ENCODE measurements at places on chromosomes 7 and 10.

DNA sequence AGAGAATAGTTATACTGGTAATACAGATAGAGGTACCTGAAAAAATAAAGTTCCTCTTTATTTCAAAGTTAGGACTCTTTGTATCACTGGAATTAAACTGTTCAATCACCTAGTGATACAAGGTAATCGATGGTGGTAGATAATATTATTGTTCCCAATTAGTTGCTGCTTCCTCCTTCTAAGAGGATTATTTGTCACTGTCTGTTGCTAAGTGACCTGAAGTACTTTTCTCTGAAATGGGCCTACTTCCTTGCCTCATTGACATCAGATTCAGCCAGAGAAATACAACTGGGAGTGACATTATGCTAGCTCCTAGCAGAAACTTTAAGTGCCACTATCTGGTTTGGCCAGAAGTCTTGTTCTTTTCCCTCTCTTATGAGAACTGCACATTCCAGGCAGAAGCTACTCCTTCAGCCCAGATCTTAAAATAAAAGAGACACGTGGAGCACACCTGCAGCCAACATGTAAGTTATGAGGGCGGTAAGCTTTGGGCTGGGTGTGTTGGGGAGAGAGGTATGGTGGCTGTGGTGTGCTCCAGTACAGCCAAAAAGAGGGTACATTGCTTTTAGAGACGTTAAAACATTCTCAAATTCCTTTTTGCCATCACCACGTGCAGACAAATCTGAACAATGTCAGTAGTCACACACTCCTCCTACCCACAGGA is 54.8 kb downstream of the MINDY3 start:
- no peak for DNase-seq

DNA sequence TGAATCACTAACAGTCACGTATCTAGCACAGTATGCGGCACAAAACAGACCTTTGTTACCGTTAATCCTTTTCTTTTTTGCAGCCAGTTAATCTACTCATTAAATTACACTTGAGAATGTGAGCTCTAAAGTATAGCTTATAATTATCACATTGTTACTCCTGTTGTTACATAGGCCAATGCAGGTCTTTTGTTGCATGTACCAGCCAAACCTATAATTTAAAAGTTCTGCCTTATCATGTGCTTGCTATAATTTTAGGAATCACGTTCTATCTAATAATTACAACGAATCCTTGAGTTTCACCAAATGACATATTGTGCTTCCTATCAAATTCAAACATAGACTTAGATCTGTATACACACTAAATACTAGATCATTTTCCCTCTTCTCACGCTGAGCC is 245.1 kb downstream of the DGKI start:
- DNase-seq = no peak

- no peak for DNase-seq
Observed at GRCh38 chr7:30308389-30308788, 24.0 kb downstream of the ZNRF2 start.

DNA sequence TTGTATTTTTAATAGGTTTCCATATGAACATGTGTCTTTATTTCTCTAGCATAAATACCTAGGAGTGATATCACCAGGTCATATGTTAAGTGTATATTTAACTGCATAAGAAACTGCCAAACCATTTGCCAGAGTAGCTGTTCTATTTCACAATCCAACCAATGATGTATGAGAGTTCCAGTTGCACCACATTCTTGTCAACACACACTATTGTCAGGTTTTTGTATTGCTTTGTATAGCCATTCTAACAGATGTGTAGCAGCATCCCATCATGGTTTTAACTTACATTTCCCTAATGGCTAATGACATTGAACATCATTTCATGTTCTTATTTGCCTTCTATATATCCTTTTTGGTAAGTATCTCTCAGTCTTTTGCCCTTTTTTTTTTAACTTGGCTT is 4.1 kb downstream of the CUZD1 start:
- DNase-seq = no peak

DNA sequence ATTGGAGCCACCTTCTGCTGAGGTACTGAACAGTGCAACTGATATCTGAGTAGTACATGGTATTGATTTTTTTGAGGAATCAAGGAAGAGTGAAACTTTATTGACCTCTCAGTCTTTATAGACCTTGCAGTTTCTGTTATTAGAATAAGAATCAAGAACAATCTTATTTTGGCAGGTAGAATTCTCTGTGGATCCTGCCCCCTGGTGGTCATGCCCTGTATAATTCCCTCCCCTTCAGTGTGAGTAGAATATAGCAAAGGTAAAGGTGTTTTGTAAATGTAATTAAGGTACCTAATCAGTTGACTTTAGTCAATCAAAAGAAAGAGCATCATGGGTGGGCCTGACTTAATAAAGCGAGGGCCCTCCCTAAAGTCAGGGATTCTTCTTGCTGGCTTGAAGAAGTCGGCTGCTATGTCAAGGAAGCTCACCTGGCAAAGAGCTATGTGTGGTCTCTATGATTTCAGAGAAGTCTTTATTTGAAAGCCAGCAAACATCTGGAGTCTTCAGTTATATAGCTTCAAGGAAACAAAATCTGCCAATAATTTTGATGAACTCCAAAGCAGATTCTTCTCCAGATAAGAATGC is 142.8 kb downstream of the LSM5 start:
- no peak for DNase-seq

GRCh38 chr10:118746246-118746645 is 8.5 kb downstream of the CACUL1 start:
- no peak for DNase-seq

GRCh38 chr10:133013463-133013862 is 71.1 kb upstream of the CFAP46 start:
- DNase-seq = no peak

DNA sequence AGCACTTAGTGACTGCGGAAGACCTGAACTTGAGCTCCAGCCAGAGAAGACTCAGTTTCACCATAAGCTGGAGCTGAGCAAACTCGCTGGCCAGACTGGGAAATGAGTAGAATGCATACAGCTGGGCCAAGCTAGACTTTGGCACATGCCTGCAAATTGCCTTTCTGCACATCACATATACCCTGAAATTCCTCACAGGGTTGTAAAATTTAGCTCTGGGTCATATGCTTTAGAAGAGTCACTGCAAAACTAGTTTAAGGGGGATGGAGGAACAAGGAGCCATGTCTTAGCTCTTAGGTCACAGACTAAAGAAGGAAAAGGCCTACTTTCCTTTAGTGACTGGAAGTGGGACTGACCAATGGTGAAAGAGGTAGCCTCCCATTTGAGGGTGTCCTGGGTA is 67.6 kb downstream of the PPP1R3C start:
- DNase-seq = no peak

DNA sequence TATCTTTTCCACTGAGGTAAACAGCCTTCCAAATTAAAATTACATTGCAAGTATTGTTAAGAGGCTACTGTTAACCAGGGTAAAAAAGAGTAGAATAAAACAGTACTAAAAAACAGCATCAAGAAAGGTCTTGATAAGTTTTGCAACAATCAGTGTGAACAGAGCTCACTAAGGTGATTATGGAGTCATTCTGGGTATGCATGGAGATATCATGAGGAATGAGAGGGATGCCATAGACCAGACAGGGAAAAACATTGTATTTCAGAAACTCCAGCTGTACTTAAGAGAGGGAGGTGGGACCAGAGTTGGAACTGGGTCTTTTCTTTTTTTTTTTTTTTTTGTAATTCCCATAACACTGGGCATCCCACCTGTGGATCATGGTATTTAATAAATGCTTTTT is 549.6 kb downstream of the INHBA start:
- no peak for DNase-seq

- DNase-seq = peak; percentile 10
Observed at GRCh38 chr10:17348501-17349349, 105.7 kb downstream of the ST8SIA6 start.

DNA sequence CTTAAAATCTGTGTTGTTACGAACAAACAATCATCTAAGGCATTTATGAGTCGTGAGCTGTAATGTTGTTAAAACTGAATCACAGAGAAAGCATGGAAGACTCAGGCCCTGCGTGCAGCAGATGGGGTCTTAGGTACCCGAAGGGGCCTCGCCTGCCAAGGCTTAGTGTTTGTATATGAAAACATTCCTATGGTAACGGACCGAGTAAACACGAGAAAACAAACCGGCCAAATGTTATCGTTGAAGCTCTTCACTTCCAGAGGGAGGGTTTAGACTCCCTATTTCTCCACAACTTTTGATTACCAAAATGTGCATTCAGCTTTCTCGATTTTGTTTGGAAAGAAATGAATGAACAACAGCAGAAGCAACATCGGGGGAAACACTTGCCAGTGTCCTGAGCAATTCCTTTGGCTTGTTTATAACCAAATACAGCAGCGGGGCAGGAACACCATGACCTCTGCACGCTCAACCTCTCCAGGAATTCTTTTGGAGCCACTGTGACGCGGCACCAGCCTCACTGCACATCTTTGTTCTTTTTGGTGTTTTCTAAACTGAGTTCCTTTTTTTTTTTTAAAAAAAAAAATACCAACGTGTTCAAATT is 121.6 kb upstream of the KLF6 start:
- peak; percentile 48 for DNase-seq

GRCh38 chr10:3659203-3659917 is 125.6 kb downstream of the KLF6 start:
- no peak for DNase-seq

GRCh38 chr7:1354661-1355567 is 104.4 kb downstream of the MICALL2 start:
- DNase-seq = no peak

- no peak for DNase-seq
Observed at GRCh38 chr10:121069061-121069850, 218.1 kb downstream of the WDR11 start.

DNA sequence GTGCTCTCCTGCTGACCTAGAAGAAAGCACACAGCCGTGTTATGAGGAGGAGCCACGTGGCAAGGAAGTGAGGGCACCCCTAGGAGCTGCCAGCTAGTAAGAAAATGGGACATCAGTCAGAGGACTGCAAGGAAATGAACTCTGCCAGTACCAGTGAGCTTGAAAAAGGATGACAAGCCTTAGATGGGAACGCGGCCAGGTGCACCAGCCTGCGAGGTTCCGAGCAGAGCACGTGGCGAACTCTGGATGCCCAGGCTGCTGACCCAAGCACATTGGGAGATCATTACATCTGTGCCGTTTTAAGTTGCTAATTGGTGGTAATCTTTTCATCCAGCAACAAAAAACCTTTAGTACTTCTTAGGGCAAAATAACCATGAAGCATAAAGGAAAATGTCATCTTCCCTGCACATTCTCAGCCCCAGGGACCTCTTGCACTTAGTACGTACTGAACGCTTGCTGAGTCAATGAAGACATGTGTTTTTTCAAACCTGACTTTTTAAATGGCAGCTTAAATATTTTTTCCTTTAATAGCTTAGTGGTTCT is 69.4 kb downstream of the AMZ1 start:
- no peak for DNase-seq

GRCh38 chr10:128901236-128901635 is 565.8 kb upstream of the MGMT start:
- DNase-seq = no peak

DNA sequence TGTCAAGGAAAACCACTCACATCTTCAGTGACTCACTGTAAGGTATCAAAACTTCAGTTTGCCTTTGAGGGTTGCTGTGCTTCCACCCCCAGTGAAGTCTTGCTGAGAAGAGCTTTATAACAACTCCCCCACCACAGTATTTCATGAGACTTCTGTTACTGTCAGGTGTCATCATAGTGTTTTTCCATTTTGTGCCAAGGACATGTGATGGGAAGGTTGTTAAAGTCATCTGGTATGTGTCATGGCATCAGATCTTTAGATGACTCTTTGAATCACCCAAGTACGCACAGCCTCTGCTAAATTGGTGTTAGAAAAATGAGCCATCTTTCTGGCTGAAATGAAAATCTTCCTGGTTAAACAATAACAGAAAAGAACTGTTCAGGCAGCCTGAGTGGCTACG is 115.0 kb upstream of the CCDC6 start:
- no peak for DNase-seq

- DNase-seq = no peak
Observed at GRCh38 chr10:50885097-50885859, at the start of gene A1CF. Gene A1CF, minus strand, starts transcription at chr10:50885627. Its CDS starts 25,687 bp downstream, at chr10:50859940.
